ENCODE measurements at places on chromosomes 3 and 15. TPM values are rescaled to one million over a fixed set of nuclear protein-coding genes. Genes with fewer than 3 reads are reported as not detected.

DNA sequence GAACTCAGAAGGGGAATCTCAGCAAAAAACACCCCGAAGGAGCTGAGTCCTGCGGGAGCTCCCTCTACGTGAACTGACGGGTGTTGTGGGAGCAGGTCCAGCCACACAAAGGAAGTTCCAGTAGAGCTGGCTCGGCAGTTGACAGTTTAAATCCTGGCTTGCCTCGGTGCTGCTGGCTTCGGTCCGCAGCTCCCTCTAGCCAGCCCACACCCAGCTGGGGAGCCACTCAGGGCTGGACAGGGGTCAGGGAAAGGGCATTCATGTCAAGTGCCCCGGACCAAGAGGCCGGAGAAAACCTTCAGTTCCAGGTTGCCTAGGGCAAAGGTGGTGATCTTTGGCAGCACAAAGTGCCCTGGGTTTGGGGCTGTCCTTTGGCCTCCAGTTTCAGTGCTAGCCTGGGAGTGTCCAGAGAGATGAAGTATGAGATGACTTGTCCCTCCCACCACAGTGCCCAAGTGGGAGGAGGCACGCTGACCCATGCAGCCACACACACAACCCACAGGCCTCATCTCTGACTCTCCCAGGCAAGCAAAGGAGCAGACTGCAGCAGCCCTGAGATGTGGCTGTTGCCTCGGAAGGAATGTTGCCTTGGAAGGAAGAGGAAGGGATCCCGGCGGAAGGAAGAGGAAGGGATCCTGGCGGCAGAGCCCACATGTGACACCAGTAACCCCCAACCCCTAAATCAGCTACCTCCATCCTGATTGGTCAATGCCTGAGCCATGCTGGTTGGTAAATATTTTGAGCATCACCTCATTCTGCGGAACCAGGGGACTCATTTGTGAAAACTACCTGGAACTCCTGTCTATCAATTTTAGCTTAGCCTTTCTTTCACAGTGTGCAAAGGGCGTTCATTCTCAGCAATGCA is 13.9 kb upstream of the ANPEP start:
- no peak for DNase-seq

Gene ALDH1L1
- 1.6 TPM for total RNA-seq

DNA sequence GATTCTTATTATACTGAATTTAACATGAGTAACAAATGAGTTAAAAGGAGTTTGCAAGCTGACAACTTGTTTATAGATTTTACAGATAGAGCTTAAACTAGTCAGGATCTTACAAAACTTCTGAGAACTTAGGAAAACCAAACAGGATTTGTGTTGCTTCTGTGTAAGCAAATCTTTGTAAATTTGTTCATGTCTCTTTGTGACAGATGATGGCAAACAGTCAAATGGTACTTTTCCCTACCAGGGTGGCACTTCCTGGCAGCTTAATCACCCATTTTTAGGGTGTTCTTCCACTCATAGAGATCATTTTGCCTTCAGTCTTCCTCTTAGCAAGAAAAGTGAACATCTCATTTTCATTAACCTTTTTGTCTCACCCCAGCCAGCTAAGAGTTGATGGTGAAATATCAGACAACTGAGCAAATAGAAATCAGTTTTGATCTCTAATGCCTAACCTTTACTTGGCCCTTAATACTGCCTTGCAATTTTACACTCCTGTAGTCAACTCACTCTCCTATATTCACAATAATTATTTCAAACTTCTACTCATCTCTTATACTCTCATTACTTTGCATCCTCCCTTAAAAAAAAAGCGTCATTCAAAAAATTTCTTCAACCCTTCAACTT is 23.7 kb upstream of the NECTIN3 start:
- DNase-seq, result no peak

- DNase-seq, result no peak
Observed at GRCh38 chr3:177816667-177817208, 619.5 kb upstream of the TBL1XR1 start.

DNA sequence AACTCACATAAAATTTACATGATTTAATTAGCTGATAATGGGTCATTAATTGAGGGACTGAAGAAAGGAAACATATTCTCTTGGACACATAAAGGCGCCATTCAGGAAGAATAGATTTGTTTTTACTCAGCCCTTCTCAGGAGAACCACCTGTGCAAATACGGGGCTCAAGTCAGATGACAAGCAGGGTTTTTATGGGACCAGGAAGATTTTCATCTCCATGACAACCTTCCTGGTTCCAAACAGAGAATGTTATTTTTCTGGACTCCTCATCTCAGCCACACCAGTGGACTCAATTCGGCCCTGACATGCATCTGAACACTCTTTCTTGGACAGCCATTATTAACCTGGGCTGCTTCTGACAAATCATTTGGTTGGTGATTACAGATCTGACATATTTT is 120.5 kb downstream of the PDZRN3 start:
- no peak for DNase-seq
